Neuronal stem cell (in vitro differentiated cells): ENCODE measurements at places on chromosomes 11 and 22.

- no peak for DNase-seq
Measured at GRCh38 chr11:128715691-128716561, 22.1 kb downstream of the FLI1 start.

GRCh38 chr11:5297721-5298323 lies 3.9 kb downstream of the OR51B4 start:
- no peak for DNase-seq

GRCh38 chr11:14969901-14970323 lies 2.2 kb downstream of the CALCA start:
- peak; percentile 63 for DNase-seq

- no peak for DNase-seq
Measured at GRCh38 chr22:48627203-48627602, 1200.5 kb downstream of the BRD1 start.

- DNase-seq = no peak
Measured at GRCh38 chr11:27231530-27231929, 131.5 kb downstream of the CCDC34 start.

- no peak for DNase-seq
Measured at GRCh38 chr11:114610984-114611944, 15.7 kb upstream of the NXPE4 start.

- DNase-seq = no peak
Measured at GRCh38 chr22:35777335-35777975, 59.8 kb downstream of the APOL5 start.

DNA sequence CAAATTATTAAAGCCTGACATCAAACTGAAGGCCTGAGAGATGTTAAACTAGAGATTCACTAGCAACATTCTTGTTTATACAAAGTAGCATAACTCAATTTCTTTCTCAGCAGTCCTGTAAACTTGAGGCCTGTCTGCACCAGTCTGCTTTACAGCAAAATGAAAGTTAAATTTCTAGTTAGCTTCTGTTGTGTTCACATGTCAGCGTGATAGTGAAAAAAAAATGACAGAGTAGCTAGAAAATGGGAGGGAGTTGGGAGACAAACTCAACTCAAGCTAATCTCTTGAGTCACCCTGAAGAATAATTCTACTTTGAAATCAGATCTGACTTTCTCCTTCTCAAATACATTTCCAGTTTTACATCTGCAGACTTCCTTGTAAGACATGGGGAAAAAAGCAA lies 6.5 kb downstream of the RBFOX2 start:
- DNase-seq = no peak

GRCh38 chr11:117734601-117735024 lies 62.4 kb downstream of the DSCAML1 start:
- no peak for DNase-seq

GRCh38 chr11:5366856-5367255 lies 15.5 kb downstream of the OR51B6 start:
- DNase-seq = no peak

DNA sequence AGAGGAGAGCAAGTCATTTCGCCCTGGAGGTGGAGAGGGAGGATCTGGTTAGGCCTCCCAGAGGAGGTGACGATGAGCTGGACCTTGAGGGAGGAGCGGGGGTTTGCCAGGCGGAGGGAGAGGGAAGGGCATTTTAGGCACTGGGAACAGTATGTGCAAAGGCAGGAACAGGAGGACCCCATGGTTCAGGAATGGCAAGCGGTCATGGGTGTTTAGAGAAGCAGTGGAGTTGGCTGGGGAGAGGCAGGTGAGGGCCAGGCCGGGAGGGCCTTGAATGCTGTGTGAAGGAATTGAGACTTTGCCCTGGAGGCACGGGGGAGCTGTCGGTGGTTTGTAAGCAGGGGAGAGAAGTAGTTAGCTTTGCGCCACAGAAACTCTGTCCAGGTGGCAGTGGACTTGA lies 10.3 kb downstream of the PRDM11 start:
- DNase-seq = no peak

- no peak for DNase-seq
Measured at GRCh38 chr11:66951135-66951534, 7.0 kb downstream of the PC start.

DNA sequence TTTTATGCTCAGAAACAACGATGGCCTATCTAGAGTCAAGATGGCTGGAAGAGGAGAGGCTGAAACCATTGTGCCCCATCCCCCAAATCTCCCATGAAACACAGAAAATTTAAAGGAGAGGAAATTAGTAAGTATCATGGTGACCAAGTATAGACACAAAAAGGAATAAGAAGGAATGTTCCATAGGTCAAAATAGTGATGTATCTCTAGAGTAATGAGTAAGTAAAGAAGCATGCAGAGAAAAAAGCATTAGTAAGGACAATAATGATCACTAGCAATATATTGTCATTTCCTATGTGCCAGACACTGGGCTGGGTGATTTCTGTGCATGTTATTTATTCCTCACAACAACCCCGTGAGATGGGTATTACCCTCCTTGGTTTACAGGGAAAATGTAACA lies 2.6 kb upstream of the SLC22A24 start:
- DNase-seq = no peak

DNA sequence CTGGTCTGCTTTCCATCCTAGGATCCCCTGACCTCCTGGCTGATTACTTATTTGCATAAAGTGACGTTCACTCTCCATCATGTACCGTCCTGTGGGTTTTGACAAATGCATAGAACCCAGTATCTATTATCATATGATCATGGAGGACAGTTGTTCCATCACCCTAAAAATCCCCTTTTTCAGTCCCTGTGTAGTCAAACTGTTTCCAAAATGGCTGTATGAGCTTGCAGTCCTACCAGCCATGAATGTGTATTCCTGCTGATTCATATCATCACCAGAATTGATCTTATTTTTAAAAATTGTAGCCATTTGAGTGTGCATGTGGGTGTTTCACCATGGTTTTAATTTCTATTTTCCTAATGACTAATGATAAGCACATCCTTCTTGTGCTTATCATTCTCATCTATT lies 108.8 kb downstream of the MPPED1 start:
- no peak for DNase-seq

- DNase-seq = no peak
Measured at GRCh38 chr11:17153757-17154156, 54.0 kb downstream of the PIK3C2A start.

DNA sequence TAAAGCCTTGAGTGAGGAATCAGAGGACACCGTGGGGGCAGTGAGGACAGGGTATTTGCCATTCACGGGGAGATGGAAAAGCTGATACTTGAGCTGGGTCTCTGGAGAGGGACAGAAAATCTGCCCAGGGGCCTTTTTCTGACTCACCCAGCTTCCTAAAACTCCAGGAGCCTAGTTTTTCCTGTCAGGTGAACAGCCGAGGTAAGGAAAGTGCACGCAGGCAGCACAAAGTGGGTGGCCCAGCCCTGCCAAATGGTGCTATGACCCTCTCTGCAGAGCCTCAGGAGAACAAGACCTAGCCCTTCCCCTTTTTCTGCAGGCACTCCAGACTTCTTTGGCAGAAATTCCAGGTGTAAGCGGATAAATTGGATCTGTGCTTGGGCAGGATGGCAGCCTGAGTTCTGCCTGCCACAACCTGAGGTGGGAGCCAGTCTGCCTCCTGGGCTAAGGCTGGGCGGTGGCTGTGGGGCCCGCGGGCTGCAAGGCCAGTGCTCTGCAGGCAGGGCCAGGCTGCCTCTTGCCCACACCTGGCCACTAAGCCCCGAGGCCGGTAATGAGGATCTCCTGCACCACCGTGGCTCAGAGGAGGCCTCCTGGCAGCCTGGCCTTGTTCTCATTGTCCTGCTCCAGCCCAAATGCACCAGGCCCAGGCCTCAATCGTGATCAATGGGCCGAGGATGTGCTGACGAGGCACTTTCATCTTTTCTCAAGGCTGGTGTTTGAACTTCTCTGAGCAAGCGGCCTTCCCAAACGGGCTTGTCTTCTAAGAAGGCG lies 72.9 kb upstream of the LMO1 start:
- no peak for DNase-seq

DNA sequence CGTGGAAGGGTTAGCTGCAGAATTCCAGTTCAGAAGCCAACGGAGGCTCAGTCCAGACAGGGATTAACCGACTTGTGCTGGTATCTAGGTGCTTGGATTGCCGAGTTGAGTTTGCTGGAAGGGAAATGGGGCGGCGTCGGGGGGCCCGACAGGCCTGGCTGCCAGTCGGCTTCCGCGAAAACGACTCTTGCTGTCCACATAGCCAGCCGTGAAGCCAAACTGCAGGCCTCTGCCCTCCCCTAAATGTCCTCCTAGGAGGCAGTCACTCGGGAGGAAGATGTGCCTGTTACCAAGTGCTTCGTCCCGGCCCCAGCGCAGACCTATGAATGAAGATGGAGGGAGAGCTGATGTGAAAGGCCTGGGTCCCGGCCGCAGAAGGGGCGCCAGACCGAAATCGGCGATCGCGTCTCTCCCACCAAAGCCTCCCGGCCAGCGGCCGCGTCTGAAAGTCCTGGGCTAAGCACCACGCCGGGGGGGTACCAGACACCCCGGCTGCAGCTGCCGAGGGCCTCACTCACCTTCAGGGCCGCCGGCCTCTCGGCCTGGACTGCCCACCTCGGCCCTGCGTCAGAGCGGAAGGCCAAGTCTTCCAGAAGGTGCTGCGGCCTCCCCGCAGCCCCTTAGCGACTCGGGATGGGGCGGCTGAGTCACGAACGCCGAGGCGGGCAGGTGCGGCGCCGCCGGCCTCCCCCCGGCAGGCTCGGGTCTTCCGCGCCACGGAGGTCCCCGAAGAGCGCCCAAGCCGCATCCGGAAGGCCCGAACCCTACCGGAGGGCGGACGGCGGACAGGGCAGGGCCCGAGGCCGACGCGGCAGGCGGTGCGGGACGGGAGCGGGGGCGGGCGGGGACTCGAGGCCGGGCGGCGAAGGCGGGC lies 7.5 kb downstream of the DPAGT1 start:
- DNase-seq = no peak

- no peak for DNase-seq
Measured at GRCh38 chr22:47176573-47177333, 414.3 kb downstream of the TBC1D22A start.

GRCh38 chr11:62061356-62062222 lies 62.2 kb upstream of the INCENP start:
- no peak for DNase-seq

DNA sequence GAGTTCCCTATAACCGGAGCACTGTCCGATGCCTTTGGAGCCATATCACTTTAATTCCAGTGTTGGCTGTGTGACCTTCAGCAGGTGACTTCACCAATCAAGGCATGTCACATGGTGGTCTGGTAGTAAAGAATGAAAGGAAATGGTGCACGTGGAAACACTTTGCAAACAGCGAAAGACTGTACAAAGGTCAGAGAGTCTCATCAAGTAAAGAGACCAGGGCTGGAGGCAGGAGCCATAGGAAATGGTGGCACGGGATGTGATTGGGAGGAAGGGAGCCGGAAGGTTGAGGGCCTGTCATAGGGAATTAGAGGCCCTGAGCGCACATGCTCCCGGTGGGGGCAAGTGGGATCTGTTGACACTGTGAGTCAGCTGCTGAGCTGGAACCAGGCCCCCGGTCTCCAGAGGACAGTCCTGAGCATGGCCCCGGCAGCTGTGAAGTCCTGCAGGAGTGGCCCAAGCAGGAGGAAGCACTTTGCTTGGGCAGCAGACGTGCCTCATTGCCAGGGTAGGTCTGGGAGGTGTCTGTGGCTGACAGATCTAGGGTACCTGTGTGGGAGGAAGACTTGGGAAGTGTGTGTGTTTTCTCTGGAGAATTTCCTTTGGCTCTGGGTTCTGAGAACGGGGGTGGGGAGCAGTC lies 2.0 kb downstream of the DAGLA start:
- DNase-seq = no peak

DNA sequence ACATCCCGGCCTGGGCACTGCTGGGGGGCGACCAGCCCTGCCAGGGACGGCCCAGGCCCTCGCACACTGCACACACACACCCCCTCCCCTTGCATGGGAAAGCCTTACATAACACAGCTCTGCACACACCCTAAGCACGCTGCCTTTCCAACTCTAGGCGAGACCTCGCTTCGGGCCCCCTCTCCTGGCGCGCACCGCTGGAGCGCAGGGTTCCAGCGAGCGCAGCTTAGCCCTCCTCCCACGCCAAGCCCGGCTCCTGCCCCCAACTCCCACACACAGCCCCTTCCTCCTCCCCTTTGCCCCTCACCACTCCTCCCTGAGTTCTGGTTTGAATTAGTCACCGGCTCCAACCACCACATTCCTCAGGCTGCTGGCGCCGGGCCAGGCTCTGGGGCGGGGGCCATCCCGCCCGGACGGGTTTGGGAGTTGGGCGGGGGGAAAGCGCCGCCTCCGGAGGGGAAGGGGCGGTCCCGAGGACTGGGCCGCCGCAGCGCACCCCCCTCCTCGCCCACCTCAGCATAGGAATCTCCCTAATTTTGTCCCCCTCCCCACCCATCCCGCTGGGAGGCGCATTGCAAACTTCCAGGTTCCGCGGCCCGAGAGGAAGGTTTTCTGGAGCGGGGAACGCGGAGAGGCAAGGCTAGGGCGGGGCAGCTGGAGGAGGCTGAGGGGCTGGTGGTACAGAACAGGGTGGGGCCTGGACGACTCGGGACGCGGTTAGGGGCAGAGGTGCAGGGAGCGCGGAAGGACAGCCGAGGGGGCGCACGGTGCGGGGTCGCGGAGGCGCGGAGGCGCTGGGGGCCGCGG lies 966 bp downstream of the AHNAK start:
- peak; percentile 78 for DNase-seq

- DNase-seq = no peak
Measured at GRCh38 chr22:38112381-38112780, 1.9 kb upstream of the BAIAP2L2 start.

GRCh38 chr22:30561402-30562189 lies 12.9 kb downstream of the GAL3ST1 start:
- no peak for DNase-seq

DNA sequence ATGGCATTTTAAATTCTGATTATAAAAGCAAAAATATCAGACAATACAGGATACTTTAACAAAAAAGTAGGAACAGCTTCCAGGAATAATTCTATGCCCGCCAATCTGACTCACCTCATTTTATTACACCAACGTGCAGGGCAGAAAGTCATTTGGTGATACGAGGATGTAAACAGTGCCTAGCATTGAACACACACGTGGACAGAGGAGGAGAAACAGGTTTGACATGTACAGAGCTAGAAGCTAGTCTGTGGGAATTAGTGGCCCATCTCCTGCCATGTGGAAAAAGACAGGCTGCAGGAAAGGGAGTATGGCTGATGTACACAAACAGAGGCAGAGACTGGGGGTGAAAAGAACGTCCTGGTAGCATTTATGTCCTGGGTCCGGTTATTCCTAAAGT lies 9.0 kb upstream of the SPINDOC start:
- DNase-seq = no peak

DNA sequence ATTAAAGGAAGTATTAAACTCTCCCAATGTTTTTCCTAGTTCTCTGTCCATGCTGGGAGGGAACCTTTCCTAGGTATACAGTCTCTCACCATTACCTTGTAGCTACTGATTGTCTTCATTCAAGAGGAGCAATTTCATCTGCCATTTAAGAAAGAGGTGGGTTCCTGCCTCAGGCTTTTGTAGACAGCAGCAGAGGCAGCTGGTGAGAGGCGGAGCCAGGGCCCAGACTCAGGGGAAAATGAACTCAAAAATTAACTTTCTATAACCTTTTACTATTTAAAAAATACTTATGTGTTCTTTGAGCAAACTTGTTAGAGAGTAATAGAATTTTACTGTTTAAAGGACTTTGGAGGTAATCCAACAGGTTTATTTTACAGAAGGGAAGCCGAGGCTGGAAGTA lies 133.0 kb downstream of the SNX19 start:
- DNase-seq = no peak
